ENCODE measurements at places on chromosomes 2 and 18.
A peak's percentile ranks its signal among the peaks of the same experiment; 100 is the strongest.

- no peak for DNase-seq
Observed at GRCh38 chr18:25516121-25516520, 164.2 kb upstream of the ZNF521 start.

- DNase-seq, result no peak
Observed at GRCh38 chr2:19226386-19226785, 132.0 kb downstream of the OSR1 start.

DNA sequence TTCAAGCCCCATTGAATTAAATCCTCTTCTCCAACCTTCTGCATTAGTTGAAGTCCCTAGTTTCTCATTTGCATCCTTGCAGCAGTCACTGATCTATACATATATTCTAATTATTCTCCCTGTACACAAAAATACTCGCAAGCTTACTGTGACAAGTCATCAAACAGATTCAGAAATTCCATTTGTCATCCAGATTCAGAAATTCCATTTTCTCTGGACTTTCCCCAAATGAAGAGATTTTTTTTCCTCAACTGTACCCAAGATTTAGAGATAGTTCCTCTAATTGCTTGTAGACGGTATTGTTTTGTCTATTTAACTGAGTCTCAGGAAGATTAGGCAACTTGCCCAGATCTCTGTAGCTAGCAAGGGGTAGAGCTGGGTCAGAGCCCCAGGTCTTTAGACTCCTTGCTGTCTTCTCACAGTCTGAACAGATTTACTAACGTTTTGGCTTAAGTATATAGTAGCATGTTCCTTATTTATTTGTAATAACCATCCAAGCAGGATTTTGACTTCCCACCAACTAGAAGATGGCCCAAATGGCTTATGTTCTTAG lies 34.2 kb downstream of the RAB12 start:
- DNase-seq, result no peak

GRCh38 chr2:25587361-25587760 lies 86.0 kb downstream of the DTNB start:
- no peak for DNase-seq

- peak; percentile 12 for DNase-seq
Observed at GRCh38 chr2:190344276-190344827, 963 bp downstream of the INPP1 start.

DNA sequence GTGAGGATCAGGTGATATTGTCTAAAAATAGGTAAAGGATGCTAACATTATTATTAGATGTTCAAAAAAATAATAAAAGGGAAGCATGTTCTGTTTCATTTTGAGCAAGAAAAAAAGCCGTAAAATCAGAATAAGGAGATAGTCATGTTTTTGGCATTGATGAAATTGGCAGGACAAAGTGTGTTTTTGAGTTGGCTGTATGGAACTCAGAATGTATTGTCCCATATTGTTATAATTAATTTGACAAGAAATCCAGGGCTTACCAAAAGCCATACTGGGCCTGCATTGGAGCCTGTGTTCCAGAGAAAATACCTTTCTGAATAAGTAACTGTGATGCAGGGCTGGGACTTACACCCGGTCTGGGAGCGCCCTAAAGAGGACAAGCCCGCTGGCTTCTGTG lies 232.0 kb downstream of the AGAP1 start:
- no peak for DNase-seq

DNA sequence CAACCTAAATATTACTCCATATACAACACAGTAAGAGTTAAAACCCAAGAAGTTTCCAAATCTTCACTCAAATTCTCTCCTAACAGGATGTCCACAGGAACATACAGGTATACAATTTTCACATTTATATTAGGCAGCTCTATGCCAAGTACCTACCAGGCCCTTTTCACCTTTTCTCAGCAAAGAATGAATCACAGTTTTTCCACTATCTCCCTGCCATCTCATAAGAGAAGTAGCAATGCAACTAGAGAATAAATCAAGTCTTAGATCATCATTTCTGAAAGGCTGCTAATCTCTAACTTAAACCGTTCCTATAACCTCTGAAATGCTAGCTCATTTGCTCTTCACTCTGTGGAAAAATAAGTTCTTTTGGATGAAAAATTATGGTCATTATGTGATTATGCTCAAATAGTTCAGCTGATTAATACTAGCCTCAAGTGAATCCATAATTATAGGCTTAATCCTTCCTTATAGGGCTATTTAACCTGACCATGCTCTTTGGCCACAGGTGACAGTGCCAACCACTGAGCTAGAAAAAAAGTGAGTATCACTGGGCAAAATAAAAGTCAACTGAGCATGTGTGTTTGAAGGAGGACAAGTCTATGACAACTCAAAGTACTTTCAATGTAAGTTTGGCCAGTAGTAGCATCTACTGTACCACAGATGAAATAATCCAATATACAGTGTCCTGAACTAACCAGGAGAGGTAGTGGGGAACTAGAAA lies 79.7 kb downstream of the COBLL1 start:
- DNase-seq, result no peak

DNA sequence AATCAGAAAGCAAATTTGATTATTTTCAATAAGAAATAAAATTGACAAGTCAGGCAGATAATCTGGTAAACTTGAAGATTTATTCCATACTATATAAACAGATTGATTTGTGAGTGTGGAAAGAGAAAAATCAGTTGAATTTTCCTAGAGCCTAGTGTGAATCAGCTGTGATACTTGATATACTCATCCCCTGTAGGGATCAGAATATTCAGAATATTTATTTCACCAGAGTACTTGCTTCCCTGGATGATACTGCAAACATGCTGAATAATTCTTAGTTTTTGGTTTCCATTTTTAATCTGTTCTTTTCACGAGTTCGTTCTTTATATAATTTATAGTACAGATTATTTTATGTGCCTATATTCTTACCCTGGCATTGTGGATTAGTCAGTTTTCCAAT lies 142.8 kb downstream of the GALNT3 start:
- DNase-seq, result no peak

GRCh38 chr2:173001664-173002604 lies 73.7 kb upstream of the MAP3K20 start:
- DNase-seq, result no peak

DNA sequence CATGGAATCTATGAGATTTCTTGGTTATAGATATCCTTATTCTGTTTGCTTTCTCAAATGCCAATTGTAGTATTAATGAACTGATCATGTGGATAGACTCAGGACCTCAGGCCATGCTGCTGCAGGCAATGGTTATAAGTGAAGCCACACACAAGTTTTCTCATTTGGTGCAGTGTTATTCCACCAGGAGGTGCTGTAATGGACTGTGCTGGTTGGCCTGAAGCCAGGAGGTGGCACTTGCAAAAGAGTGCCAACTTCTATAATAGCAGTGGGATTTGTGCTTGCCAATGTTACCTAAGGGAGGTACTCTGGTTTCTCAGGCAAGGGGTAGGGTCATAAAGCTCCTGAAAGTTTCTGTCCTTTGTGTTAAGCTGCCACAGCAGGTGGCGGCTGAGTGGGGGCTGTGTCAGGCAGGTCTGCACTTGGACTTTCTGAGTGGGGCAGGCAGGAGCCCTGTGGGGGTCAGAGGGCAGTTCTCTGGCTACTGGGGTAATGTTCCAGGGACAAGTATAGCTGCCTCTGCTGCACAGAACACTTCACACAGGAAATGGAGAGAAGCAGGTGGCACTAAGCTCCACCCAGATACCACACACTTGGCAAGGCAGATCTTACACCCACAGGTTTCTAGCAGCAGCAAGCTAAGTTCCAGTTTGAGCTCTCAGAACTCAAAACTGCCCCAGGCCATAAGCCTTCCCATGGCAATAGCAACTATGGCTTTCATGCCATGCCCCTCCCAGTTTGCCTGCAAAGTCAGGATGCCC lies 352.6 kb upstream of the CWC22 start:
- no peak for DNase-seq

DNA sequence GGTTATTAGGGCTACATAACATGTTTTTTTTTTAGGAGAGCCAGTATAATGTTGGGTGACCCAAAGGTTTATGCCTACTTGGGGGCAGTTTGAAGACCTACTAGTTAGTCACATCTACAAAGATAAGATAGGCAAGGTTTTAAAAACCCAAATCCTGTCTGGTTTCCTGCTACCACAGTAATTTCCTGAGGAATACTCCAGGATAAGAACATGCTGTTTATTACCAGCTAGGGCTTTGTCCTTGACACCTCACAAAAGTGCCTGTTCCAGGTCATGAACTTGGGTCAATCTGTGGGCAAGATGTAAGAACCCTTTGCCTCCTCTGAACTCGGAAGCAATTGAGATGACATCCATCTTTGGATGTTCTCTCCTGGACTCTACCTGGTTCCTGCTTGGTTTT lies 38.2 kb downstream of the CDC42EP3 start:
- DNase-seq, result no peak

- DNase-seq, result no peak
Observed at GRCh38 chr2:33122726-33123125, 176.0 kb downstream of the LTBP1 start.

- no peak for DNase-seq
Observed at GRCh38 chr2:158934170-158934569, 34.3 kb upstream of the TANC1 start.

DNA sequence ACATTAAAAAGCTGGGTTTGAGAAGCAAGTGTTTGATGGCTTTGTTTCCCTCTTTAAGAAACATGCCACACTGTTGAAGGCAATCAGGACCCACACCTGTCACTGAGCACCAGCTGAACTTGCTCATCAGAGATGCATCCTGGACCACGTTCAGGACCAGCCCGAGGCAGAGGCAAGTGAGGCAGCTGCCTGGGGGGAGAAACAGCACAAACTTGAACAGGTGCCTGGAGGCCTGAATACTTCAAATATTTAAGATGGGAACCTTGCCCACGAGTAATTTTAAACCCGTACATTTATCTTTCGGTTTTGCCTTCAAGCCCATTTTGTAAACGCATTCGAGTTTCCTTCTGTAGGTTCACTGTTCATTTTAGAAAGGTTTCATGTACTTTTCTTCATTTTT lies 421.3 kb downstream of the NYAP2 start:
- DNase-seq, result no peak

DNA sequence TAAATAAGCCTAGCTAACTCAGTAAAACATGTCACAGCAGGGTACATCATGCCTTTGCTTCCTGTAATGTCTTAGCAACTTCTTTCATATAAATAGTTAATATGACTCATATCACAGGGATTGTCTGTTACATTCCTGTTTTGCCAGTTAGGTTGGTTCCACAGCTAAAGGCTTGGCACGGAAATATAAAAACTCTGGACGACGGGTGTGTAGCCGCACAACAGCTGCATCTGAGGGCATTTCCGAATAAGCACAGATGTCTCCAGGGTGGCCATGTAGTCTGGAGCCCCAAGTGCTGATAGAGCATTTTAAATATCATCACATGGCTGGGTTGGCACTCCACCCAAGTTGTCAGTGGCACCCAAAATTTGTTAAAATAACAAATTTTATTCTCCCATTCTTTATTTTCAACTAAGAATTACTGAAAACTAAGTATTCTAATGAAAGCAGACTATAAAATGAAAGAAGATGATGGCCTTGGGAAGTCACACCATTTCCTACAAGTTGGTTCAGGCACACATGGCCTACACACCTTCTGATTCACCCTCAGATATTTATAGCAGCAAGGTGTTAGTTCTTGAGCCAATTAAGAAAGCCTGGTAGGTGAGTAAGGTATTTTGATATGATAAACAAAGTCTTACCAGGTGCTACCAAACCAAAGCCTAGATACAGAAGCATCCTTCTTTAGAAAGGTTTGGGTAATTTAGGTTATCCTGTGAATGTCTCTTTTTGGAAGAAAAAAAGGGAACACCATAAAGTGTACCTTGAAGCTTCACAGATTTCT lies 61.8 kb upstream of the STK17B start:
- DNase-seq, result no peak
